ENCODE measurements at places on chromosomes 2 and 18.

GRCh38 chr2:184004289-184004947 lies 593.9 kb upstream of the ZNF804A start:
- DNase-seq = no peak

- no peak for DNase-seq
These were observed 22.3 kb downstream of the ATP8B1 start for GRCh38 chr18:57780706-57781347.

- DNase-seq = no peak
These were observed 570.3 kb downstream of the FBXO15 start for GRCh38 chr18:73577365-73577764.

- no peak for DNase-seq
These were observed 30.3 kb downstream of the ME2 start for GRCh38 chr18:50909261-50909660.

- DNase-seq = no peak
These were observed 96.7 kb downstream of the ZNF385B start for GRCh38 chr2:179764710-179765109.

DNA sequence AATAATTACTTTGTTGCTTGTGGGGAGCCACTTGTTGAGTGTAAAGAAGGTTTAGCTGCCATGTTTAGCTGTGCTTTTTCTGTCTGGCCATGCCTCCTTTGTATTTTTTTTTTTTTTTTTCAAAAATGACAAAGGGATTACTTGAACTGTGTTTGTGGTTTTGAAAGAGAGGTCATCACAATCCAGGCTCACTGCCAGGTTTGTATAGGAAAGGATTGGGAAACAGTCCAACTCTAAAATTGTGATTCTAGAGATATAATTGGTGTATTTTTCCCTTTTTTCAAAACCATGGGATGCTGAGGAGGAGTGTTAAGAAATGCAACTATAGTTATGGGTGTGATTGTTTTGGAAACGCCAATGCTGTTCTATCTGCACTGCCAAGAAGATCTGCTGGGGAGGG lies 4.3 kb downstream of the ITPRIPL1 start:
- no peak for DNase-seq

DNA sequence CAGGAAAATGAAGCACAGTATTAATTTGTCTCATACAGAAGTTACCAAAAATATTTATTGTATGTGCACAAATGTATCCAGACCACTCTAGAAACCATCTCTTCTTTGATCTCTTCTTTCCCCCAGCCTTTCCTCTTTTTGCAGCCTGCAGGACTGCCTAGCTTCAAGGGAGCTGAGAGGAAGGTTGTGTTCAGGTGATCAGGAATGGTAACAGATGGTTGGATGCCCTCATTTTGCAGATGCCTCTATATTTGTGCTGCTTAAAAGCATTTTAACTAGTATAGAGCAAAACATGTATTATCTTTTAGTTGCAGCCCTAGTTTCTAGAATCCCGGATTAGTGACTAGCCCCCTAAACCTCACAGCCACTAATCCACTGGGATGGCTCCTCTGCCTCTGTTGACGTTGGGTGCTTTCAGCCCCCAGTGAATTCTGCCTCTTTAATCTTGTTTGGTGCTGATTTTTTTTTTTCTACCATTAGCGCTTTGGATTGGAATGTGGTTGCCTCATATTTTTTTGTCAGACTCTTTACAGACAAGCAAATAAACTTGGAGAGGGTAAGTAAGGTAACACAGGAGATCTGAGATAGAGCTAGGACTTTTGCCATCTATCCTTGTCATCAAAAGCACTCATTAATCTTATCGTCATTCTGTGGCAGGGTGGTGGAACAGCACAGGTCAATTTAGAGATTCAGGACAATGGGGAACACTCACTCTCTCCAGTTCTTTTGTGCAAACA lies 103.8 kb upstream of the NDUFV2 start:
- peak; percentile 54 for DNase-seq

DNA sequence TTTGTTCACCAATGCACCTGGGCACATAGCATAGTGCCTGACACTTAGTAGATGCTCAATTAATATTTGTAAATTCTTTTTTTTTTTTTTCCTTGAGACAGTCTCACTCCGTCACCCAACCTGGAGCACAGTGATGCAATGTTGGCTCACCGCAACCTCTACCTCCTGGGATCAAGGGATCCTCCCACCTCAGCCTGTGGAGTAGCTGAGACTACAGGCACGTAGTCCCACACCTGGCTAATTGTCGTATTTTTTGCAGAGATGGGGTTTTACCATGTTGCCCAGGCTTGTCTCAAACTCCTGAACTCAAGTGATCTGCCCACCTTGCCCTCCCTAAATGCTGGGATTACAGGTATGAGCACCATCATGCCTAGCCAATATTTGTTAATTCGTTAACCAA lies 23.2 kb upstream of the LPIN2 start:
- no peak for DNase-seq

DNA sequence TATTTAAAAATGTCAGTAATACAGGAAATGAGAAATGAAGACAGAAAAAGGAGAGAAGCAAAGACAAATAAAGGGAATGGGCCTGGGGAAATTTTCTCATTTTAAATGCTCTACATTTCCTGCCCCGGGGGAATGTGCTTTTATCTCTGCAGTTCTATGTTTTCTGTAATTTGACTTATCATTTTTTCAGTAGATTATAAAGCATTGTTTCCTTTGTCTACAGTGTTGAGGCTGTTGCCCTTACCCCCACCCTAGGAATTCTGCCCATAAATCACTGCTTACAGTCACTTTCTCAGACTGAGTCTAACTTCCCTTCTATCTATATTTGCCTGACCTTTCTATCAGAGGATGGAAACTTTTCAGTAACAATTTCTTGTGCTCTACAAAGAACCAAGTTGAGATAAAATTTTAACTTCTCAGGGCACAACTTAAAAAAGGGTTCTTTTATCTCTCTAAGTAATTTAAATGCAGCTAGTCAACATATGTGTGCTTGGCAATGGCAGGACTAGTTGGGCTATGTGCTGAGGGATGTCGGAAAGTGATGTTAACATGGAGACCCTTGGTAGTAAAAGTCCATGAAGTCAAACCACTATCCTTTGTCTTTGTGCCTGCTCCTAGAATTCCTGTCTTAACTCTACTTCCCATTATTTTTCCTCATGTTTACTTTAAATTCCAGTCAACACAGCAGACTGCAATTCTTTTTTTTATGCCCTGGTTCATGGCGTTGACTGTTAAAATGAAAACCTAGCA lies 146.5 kb upstream of the MMADHC start:
- DNase-seq = no peak
